Astrocyte of the spinal cord (primary cell): ENCODE measurements at places on chromosomes 3 and 15.
A peak's percentile ranks its signal among the peaks of the same experiment; 100 is the strongest.

DNA sequence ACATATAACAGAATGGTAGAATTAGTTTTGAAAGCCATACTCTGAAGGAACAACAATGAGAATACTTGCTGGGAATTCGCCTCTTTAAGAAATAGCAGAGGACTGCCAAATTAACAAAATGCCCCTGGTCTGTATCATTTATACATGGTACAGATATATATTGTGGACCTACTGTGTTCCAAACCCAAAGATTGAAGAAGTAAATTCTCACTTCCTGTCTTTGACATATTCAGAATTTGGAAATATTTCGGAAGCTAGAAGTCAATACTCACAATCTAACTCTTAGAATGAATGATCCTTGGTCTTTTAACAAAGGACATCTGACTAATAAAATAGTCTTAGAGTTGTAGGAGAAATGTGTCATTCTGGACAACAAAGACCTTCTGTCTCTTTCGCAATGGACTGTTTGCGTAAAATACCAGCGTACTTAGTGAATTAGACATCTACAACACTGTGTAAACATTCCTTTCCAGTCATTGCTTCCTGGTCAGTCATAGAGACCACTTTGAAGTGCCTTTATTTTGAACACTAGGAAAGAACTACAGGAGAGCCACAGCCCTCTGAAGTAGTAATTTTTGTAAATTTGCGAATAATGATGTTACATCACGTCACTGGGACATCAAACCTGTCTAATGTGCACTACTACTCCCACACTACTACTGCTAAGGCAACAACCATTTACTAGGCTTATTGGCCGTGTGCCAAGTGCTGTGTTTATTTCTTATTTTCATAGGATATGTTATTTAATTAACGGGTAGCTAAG, 68.0 kb downstream of the CHL1 start:
- peak; percentile 92 for DNase-seq

DNA sequence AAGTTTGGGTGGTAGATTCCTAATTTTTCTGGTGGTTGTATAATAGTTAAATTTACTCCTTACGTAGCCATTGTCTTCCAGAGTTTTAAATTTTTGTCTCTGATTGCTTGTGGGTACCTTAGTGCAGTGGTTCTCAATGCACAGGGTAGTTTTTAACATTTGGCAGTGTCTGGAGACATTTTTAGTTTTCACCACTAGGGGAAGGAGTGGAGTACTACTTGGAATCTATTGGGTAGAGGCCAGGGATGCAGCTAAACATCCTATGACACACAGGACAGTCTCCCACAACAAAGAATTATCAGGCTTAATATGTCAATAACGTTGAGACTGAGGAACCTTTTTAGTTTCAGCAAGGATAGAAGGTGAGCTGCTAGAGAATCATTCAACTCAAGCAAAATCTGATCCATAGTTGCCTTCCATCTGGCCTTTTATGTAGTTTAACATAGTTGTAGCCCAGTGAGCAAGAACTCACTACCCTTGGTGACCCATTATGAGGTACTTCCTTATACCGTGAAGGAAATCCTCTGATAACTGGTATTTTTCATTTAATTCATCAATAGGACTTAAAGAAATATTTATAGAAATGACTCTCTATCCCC, 8.6 kb upstream of the STX19 start:
- DNase-seq = peak; percentile 26

GRCh38 chr15:99961011-99961441, 227.8 kb upstream of the LYSMD4 start:
- DNase-seq = peak; percentile 49

DNA sequence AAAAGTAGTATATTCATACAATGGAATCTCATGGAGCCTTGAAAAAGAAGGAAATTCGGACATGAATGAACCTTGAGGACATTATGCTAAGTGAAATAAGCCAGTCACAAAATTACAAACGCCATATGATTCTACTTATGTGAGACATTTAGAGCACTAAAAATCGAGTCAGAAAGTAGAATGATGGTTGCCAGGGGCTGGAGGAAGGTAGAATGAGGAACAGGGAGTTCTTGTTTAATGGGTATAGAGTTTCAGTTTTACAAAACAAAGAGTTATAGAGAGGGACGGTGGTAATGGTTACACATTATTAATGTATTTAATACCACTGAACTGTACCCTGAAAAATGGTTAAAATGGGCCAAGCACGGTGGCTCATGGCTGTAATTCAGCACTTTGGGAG, 19.5 kb downstream of the UBXN7 start:
- DNase-seq = no peak

- DNase-seq = peak; percentile 51
Measured at GRCh38 chr3:101077361-101078011, 84.3 kb upstream of the ABI3BP start.

DNA sequence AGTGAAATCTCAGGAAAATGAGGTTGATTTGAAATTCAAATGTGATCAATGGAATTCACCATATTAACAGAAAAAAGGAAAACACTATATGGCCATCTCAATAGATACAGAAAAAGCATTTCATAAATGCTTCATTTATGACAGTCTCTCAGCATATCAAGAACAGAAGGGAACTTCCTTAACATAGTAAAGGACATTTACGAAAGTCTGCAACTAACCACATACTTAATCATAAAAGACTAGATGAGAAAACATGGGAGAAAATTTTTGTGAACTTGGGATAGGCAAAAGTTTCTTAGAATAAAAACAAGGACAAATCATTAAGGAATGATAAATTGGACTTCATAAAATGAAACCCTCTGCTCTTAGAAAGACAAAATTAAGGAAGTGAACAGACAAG, 24.7 kb upstream of the TIPARP start:
- no peak for DNase-seq

- no peak for DNase-seq
Measured at GRCh38 chr3:42688487-42689420, 3.4 kb downstream of the KLHL40 start.

DNA sequence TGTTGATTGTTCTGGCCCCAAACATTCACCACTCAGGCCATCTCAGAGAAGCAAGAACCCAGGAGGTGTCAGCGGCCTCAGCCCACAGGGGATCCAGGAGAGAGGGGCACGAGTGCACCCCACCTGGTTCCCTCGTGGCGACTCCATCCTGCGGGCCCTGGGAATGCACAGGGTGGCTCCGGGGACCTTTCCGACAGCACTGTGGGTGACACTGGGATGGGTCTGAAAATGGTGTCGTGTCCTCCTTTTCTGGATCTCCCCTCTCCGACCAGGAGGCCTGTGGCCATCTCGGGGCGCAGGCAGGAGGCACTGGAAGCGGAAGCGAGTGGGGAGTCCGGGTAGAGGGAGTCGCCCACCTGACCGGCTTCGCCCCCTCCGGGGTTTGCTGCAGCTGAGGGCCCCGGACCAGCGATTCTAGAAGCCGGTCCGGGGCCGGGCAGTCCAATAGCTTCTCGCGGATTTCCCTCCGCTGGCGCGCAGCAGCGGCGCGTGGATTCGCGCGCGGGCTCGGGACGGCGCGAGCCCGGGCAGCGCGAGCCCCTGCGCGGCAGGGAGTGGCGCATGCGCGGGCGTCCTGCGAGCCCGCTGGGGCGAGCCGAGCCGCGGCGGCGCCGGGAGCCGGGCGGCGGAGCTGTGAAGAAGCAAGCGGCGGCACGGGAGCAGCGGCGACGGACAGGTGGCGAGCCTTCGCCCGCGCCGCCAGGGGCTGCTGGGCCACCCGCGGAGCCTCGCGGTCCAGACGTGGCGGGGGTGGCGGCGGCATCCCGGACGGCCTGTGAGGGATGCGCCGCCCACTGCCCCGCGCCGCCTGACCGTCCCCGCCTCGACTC, at the start of gene DOCK3:
Gene DOCK3, plus strand, starts transcription at position 579 of the 830 bp plus-strand sequence. CDS start 337 bp downstream, outside the sequence.
- DNase-seq = peak; percentile 29

DNA sequence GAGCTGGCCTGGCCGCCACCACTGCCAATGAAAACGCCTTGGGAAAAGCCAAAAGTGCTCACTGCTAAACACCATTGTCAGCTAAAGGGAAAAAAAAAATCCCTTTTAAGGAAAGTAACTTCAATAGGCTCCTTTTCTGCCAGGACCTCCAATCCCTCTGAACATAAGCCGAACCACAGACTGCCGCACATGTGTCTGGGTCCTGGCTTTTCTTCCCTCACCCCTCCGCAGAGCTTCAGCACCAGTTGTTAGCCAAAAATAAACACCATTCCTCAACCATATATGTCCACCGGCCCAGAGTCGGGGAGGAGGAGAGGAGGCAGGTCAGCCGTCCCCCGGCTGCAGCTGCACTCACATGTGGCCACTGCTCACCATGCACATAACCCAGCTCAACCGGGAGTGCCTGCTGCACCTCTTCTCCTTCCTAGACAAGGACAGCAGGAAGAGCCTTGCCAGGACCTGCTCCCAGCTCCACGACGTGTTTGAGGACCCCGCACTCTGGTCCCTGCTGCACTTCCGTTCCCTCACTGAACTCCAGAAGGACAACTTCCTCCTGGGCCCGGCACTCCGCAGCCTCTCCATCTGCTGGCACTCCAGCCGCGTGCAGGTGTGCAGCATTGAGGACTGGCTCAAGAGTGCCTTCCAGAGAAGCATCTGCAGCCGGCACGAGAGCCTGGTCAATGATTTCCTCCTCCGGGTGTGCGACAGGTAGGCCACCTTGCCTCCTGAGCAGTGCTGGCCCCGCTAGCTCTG, at the start of gene FBXL22:
Gene FBXL22, plus strand, starts transcription at position 350 of the 753 bp plus-strand sequence. Its CDS starts 6 bp downstream, at position 356.
- peak; percentile 38 for DNase-seq

DNA sequence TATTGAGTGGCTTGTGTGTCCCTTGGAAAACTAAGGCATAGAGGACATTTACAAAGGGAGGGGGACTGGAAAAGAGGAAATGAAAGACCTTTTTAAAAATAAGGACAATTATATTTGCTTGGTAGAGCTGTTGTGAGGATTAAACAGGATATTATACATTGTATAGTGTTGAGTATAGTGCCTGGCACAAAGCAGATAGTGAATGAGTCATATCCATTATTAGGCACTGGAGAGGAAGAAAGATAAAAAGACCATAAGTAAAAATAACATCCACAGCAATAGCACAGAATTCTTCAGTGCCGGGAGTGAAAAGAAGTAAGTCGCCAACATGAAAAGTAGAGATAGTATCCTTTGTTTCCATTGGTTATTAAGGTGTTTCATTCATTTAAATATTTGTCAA, 623.3 kb downstream of the PDCD6IP start:
- no peak for DNase-seq
